ENCODE measurements at places on chromosomes 7 and 10.
A peak's percentile ranks its signal among the peaks of the same experiment; 100 is the strongest.

- DNase-seq = no peak
These were observed 810 bp downstream of the OPN4 start for GRCh38 chr10:86655173-86655540.

DNA sequence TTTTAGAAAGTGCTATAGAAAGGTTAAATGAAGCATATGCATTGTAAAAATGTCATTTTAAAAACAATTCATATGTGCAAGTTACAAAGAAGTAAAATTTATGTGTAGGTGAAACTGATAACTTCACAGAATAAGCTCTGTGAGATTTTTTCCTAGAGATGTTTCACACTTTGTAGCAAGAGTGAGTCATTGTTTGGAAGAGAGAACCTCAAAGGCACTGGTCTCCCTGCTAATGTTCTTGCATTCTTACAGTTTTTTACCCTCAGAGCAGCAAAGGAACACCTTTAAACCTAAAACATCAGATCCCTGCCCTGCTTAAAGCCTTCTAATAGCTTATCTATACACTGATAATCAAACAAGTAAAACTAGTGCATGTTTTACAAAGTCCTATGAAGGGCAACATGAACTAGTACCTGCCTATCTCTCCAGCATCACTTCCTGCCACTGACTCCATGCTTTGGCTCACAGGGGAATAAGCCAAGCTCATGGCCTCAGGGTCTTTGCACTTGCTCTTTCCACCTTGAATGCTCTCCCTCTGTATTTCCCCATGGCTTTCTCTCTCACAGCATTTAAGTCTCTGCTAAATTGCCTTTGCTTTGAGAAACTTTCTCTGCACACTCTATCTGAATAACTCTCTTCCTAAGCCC lies 997.0 kb downstream of the GATA3 start:
- DNase-seq = no peak

DNA sequence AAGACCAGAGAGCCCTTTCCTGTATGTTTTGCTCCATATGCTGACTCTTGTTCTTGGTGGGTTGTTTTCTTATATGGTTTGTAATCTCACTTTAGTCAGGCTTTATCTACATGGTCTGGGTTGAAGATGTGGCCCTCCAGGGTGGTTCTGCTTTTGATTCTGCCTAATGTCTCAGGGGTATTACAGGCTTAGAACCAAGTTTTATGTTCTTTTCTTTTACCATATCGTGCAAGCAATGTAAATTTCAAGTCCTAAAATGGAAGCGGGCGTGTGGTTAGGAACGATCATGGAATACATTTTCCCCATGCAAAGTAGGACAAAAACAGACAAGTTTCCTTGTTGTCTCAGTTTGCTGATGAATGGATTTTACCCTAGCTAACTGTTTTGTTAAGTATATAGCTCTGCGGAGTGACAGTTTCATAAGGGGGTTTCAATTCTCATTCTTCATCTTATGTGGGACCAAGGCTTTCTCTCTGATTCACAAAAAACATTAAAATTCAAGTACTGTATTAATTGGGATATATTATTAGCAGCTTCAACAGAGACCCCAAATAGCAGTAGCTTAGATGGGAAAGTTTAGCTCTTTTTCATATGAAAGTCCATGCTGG lies 58.7 kb downstream of the MTURN start:
- DNase-seq = no peak

DNA sequence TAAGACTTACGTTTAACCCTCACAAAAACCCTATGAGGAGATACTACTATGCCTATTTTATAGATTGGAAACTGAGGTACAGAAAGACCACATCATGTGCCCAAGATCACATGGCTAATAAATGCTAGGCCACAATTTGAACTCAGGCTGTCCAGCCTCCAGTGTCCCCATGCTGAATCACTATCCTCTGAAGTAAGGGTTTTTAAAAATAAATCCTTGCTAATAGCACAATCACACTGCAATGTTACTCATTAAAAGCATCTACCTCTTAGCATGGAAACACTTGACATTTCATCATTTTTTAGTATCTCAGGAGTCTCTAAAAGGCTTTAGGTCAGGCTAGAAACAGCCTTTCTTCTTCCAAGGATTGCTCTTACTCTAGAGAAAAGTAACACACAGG lies 50.0 kb upstream of the PPP1R3C start:
- no peak for DNase-seq

DNA sequence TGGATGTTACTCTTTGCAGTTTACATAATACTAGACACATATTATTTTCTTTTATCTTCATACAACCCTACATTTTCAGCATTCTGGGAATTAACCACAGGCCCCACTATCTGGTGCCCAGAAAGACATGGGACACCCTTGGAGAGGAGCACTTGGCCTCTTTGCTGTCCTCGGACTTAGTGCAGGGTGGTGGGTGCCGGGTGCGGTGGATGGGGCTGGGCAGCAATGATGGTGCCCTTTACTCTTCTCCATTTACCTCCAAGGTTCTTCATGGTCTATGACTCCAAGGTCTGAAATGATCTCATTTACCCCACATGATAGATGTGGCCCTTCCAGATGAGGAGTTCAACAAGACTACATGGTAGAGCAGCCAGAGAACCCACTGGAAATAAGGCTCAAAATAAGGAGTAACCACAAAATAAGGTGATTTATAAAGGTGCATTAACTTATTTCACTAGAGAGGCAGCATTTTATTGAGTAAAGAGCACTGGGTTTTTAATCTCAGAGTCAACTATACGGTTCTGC lies 56.2 kb upstream of the IGFBP3 start:
- DNase-seq = no peak

- DNase-seq = peak; percentile 55
These were observed 38.5 kb downstream of the CDK1 start for GRCh38 chr10:60816628-60817397.

GRCh38 chr10:127374901-127375300 lies 174.2 kb upstream of the NPS start:
- DNase-seq = no peak

- DNase-seq = no peak
These were observed 75.9 kb downstream of the INSIG1 start for GRCh38 chr7:155373359-155374273.

DNA sequence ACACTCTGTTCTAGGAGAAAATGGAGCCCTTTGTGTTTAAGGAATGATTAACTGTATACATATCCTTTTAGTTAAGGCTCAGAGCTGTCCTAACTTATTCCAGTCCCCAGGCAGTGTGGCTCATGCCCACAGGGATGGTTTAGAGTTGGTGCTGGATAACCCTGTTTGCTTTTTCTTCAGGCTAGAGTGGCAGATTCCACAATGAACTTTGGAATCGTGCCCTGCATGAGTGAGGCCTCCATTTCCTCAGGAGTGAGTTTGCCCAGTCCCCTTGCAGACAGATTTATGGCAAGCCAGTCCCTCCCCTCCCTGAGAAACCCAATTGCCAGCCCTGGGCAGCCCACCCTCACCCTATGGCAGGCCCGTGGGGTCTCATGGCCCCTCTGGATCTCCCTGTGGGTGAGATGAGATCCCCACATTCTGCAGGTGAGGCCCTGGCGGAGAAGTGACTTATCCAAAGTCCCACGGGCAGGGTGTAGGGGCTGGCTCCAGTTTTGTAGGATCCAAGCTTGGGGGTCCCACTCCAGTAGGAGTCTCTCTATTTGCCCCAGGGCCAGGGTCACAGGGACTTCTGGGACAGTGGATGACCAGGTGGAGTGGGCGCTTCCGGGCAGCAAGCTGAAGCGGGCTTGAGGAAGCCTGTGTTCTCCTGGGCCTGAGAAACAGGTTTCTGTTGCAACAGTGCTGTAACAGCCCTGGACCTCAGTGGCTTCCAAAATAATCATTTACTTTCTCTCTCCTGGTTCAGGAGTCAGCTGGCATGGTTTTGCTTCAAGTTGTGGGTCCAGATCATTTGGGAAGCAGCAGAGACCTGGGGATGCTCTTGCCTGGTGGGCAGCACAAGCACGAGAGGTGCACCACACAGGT lies 9.0 kb upstream of the COMTD1 start:
- no peak for DNase-seq

DNA sequence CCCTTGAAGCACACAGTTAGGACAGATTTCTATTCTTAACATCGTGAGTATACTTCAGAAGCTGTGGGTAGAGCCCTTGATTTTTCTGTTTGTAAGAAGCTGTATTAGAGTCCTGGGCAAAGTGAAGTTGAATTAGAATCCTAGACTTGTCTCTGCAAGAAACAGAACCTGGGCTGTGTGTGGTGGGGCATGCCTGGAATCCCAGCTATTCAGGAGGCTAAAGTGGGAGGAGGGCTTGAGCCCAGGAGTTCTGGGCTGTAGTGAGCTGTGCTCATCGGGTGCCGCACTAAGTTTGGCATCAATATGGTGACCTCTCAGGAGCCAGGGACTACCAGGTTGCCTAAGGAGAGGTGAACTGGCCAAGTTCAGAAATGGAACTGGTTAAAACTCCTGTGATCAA lies 183.4 kb downstream of the GNAI1 start:
- DNase-seq = no peak

GRCh38 chr10:18202680-18203460 lies 62.6 kb downstream of the CACNB2 start:
- no peak for DNase-seq

GRCh38 chr10:91389636-91390512 lies 20.3 kb upstream of the HECTD2 start:
- DNase-seq = peak; percentile 81

GRCh38 chr7:20330928-20331909 lies 519 bp downstream of the ITGB8 start:
- no peak for DNase-seq

GRCh38 chr7:84274029-84274638 lies 79.5 kb upstream of the SEMA3A start:
- no peak for DNase-seq

- no peak for DNase-seq
These were observed 42.9 kb downstream of the MKLN1 start for GRCh38 chr7:131370523-131370968.

DNA sequence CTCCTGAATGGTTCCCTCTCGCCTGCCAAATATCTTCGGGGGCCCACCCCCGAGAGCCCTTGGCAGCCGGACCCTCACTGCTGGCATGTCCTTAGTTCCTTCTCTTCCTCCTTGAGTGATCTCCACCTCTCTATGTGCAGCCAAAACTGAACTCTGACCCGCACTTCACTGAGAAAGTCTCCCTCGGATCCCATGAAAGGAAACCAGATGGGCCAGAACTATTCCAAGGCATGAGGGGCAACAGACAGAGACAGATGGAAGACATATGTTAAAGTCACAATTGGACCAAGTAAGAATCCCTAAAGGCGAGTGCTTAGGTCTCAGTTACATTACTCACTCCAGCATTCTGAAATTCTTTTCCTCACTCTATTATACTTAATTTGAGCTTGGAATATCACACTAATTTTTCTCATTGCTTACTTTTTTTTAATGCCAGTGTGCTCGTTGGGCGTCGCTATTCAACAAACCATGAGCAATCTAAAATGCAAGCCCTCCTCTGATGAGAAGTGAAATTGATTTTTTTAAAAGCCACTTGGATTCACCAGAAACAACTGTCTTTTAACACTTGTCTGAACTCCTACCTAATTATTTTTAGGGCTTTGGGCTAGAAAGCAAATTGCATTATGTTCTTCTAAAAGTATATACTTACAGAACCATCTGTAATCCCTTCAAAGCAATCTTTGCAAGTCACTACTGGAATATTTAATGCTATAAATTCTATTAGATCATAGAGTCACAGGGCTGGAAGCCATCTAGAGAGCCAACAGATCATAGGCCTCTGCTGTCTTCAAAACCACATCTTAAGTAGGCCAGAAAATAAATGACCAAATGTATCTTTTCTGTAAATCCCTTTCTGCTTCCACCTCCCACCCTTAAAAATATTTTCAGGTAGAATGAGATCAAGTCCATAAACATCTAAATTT lies 43.3 kb upstream of the EZH2 start:
- DNase-seq = no peak

- DNase-seq = no peak
These were observed 91.7 kb downstream of the GPR26 start for GRCh38 chr10:123757853-123758252.

DNA sequence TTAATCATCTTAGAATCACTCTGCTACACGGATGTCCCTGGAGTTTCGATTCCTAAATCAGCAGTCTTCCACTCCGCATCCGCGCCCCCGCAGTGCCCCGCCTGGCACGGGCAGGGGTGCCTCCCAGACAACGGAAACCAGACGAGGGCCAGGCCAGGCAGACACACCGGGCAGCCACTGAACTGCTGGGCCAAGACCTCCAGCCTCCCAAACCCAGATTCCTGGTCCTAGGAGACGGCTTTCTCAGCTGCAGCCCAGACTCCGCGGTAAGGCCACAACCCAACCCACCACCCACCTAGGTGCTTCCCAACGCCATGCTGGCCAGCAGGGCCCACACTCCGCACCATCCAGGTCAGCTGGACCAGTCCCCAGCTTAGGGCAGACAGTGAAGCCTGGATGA lies 33.2 kb downstream of the MAD1L1 start:
- no peak for DNase-seq

DNA sequence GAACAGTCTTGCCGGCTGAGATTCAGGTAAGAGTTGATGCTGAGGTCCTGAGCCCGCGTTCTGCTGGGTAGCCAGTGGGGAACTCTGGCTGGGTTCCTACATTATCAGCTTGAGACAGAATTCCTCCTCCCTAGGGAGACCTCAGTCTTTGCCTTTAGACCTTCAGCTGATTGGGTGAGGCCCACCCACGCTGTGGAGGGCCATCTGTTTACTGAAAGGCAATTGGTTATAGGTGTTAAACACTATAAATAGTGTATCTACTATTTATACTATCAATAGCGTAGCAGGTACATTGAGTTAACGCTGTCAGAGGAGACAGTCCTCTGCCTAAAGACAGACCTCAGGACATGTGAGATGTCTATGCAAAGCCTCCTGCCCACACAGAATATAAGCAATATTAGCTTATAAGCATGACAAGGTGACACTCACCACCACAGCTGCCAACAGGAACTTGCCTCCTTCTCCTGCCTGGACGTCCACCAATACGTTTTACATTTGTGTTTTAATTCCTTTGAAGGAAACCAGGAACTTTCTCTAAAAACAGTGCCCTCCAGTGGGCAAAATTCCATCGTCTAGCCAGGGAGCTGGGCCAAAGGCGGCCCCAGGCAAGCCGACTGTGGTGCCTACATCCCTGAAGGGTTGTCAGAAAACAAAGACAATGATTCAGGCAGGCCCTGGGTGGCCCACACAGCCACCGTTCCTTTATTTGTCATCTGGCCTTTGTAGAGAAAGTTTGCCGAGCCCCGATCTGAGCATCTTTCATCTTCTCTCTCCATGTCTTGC lies 58.8 kb downstream of the INSIG1 start:
- no peak for DNase-seq

- DNase-seq = no peak
These were observed 23.3 kb upstream of the GPR22 start for GRCh38 chr7:107446531-107446930.

DNA sequence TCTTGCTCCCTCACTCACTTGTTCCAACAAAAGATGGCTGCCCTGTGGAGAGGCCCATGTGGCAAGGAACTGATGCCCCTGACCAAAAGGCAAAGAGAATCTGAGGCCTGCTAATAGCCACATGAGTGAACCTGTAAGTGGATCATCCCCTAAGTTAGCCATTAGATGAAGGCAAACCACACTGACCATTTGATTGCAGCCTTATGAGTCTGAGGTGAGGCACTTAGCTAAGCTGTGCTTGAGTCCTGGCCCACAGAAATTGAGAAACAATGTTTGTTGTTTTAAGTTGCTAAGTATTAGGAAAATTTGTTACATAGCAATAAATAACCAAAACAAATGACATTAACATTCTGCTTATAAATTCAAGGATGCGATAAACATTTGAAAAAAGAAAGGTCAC lies 100.1 kb upstream of the BET1 start:
- no peak for DNase-seq

All from hematopoietic multipotent progenitor cell treated with erythropoietin and hydrocortisone succinate and interleukin-3 and kit ligand, for 15 days (in vitro differentiated cells).